ENCODE measurements at places on chromosomes 4 and X.

- no peak for DNase-seq
These were observed 157.6 kb upstream of the C1QTNF7 start for GRCh38 chr4:15270201-15270600.

DNA sequence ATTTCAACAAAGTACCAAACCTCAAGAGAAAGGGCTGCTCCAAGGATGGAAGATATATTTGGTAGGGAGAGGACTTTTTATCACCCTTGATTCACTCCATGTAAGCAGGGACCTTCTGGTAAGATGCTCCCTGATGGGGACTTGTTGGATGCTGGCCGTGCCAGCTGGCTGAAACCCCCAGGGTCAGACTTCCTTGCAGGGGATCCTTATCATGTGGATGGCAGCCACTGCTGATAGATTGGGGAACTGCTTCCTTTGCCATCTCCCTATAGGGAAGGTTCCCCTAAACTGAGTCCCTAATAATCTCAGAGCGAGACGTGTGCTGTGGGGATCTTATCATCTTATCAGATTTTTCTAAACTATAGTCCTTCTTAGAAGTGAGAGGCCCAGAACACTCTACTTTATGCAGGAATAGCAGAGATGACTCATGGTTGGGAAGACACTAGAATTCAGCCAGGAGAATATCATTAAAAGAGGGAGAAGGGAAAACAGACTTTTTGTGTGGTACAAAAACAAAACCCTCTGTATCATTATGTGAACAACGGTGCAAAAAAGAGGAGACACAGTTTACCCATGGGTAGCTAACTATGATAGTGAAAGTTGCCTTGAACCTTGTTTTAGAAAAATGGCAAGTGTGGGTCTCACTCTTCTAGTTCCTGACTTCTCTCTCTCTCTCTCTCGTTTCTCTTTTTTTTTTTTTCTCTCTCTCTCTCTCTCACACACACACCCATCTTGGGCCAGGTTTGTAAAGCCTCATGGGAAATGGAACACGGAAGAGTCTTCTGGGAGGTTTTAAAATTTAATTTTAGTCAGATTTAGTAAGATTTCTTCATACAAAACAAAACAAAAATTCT, 16.1 kb downstream of the RHOH start:
- DNase-seq = no peak

- DNase-seq = no peak
These were observed 194.3 kb downstream of the SOWAHB start for GRCh38 chr4:76703676-76704075.

- no peak for DNase-seq
These were observed 182.9 kb downstream of the COX18 start for GRCh38 chr4:72886602-72887001.

GRCh38 chrX:69813677-69814076, 197.8 kb downstream of the EDA start:
- DNase-seq = no peak

GRCh38 chr4:77800483-77801259, 18.5 kb downstream of the CNOT6L start:
- no peak for DNase-seq

All from T-helper 2 cell (primary cell).